ENCODE measurements at places on chromosomes 6 and 20.

- no peak for DNase-seq
Measured at GRCh38 chr6:34819571-34820480, 27.9 kb downstream of the BLTP3A start.

DNA sequence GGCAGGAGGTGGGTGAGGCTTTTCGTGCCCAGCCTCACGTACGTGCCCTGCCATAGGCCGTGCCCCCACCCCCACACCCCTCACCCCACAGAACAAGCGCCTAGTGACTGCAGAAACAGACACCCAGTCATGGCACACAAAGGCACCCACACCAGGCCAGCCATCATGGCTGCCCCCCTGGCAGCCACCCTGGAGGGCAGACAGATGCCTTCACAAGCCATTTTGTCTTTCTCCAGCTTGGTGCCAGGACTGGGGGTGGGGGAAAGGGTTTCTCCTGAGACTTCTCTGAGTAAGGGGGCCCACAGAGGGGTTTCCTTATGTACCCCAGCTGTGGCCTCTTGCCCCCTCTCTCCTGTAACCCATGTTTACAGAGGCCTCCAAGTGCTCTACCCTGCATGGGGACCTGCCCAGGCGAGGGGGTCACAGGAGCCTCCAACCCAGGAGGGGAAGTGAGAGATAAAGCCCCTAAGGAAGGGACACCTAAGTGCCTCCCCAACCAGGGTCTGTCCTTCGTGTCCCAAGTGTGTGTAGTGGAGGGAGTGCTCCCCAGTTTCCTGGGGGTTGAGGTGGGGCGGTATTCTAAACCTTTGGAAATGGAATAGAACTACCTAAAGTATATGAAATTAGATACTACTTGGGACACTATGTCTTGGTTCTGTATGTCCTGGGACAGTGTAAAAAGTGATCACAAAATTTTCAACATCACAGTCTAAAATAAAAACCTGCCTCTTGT lies 49.9 kb downstream of the MRPL14 start:
- no peak for DNase-seq

- DNase-seq = no peak
Measured at GRCh38 chr6:43014434-43014909, 423 bp downstream of the KLHDC3 start.

DNA sequence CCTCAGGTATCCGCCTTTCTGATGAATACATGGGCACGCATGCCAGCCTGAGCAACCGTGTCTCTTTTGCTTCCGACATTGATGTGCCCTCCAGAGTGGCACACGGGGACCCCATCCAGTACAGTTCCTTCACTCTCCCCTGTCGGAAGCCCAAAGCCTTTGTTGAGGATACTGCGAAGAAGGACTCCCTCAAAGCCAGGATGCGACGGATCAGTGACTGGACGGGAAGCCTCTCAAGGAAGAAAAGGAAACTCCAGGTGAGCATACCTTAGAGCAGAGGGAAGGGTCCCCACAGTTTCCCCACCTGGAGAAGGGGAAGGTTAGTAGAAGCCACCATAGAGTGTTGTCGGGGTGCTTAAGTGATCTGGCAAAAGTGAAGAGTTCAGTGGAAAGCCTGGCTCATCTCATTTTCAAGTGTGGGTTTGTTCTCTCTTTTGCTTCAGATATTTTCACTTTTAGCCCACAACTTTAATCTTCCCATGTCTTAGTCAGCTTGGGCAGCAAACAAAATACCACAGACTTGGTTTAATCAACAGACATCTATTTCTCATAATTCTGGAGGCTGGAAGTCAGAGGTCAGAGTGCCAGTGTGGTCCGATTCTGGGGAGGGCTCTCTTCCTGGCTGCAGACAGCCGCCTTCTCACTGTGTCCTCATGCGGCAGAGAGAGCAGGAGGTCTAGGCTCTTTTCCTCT lies 133.5 kb upstream of the CLDN20 start:
- no peak for DNase-seq

DNA sequence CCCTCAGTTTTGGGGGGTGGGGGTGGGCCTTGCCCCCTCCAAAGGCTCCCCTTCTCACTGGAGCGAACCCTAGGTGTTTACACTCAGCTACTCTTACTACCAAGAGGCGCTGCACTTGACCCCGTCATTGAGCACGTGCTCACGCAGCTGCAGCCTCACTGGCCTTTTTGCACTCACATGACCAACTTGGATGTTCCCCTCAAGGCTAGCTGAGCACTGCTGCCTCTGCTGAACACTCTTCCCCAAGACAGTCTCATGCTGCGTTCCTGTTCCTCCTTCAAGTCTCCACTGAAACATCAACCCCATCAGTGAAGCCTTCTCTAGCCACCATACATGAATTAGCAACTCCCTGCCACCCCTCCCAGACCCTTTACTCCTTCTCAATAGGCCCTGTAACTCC lies 4.0 kb downstream of the SOD2 start:
- DNase-seq = no peak

DNA sequence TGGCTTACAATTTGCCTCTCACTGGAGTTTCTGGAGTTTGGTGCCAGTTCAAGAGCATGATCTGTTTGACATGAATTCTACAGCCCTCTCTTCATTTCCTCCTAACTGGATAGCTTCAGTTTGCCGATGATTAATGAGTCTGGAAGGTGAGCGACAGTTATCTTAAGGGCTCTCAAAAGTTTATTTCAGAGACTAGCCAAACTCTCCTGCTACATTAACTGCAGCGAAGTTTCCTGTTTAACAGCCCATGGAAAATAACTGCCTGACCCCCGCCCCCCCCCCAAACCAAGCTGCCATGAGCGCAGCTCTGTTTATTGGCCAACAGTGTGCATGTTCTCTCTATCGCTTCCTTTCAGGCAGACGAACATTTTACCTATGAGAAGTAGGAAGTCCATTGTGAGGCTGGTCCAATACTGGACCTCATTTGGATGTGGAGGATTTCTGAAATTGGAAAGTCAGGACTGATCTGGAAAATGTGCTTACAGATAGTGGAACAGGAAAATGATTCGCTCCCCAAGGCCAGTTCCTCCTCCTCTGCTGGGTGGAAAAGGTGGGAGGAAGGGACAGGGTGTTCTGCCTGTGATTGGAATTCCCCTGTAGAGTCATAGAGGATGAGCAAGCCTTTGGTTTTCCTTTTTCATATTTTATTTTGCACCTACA lies 522.2 kb upstream of the JAG1 start:
- DNase-seq = no peak

- no peak for DNase-seq
Measured at GRCh38 chr6:12258591-12259075, 31.5 kb upstream of the EDN1 start.

- DNase-seq = no peak
Measured at GRCh38 chr20:50346374-50347283, 156.0 kb downstream of the CEBPB start.

- no peak for DNase-seq
Measured at GRCh38 chr6:126914801-126915200, 203.7 kb upstream of the RSPO3 start.

DNA sequence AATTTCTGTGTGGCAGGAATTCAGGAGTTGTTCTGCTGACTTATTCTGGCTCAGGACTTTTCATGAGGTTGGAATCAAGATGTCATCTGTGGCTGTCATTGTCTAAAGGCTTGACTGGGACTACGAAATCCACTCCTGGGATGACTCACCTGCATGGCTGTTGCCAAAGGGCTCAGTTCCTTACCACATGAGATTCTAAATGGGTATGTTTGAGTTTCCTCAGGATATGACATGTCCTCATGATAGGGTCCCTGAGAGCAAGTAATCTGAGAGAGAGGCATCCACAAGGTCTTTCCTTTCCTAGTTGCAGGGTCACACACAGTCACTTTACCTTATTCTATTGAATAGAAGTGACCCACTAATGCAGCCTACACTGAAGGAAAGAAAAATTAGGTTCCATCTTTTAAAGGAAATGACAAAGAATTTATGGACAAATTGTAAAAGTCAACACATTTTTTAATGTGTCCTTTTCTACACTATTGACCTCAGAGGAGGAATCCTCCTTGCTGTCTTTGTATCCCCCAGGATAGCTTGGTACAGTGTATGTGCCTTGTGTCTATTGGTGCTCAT lies 1025.0 kb upstream of the GJE1 start:
- no peak for DNase-seq

GRCh38 chr6:169838346-169839028 lies 87.1 kb downstream of the ERMARD start:
- peak; percentile 81 for DNase-seq
